Progenitor cell of endocrine pancreas (in vitro differentiated cells): ENCODE measurements at places on chromosomes 4 and X.

GRCh38 chr4:169485791-169486742, 126.3 kb downstream of the NEK1 start:
- H3K4me3 ChIP-seq = no peak overlapping the region
- H3K4me1 ChIP-seq = no peaks in the 10 kb centered on the region
- DNase-seq = peak; percentile 20
- H3K27ac ChIP-seq = peak overlapping the region; percentile 60

DNA sequence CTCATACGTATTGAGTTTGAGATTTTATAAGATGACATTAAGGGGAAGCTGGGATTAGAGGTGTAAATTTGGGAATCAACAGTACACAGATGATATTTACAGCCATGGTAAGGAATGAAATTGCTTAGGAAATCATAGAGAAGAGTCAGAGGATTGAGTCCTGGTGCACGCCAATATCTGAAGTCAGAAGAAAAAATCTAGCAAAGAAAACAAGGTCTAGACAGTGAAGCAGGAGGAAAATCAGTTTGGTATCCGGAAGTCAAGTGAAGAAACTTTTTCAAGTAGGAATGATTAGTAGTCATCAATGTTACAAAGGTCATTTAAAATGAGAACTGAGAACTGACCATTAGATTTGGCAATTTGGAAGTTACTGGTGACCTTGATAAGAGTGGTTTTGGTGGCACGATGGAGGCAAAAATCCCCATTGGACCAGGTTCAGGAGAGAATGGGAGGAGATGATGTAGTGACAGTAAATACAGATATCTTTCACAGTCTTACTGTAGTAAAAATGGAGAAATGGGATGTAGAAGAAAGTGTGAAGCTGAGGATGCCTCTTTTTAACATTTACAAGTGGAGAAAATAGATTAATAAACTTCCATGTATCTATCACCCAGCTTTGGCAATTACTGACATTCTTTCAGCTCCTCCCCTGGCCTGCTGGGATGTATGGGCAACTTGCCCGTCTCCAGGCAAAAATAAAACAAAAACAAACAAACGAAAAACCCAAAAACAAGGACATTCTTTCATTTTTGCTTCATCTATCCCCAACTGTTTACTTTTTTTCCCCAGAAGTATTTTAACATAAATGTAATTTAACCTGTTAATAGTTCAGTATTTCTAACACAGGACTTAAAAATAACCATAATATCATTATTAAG, 11.4 kb upstream of the GPR34 start:
- H3K4me1 ChIP-seq = no peaks in the 10 kb centered on the region
- H3K4me3 ChIP-seq = no peak overlapping the region

DNA sequence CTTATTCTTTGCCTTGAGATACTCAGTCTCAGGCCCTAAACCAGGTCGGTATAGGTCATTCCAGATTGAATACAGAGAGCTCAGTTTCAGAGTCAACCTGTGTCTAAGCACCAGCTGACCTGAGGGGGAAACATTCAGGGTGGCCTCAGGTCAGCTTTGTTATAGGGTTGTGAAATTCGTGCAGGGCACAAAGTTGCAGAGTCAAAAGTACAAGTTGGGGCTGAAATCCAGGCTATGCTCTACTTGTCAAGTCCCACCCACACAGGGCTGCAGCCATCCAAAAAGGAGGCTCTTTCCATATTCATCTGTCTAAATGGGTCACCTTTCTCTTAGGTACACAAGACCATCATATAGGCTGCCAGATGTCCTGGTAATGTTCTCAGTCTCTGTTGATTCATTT, 89.7 kb downstream of the ITIH6 start:
- H3K4me3 ChIP-seq = no peak overlapping the region
- DNase-seq = no peak
- no peak overlapping the region for H3K27ac ChIP-seq

- H3K4me1 ChIP-seq = peaks cover 11% of the 10 kb centered on the region
- H3K27me3 ChIP-seq = no peaks in the 10 kb centered on the region
- H3K27ac ChIP-seq = no peak overlapping the region
- H3K36me3 ChIP-seq = no peaks in the 10 kb centered on the region
These were observed 33.5 kb upstream of the SETD7 start for GRCh38 chr4:139589336-139590018.
